NCI-H2107 (cell line): ENCODE measurements at places on chromosomes 13 and 19.

- DNase-seq = no peak
These were observed 14.4 kb upstream of the SLC25A42 start for GRCh38 chr19:19049406-19049805.

- DNase-seq = no peak
These were observed 46.9 kb upstream of the UQCRFS1 start for GRCh38 chr19:29259867-29260281.

GRCh38 chr13:33236021-33236420 is 49.5 kb downstream of the STARD13 start:
- no peak for DNase-seq

GRCh38 chr19:39704181-39705044 is at the start of gene LGALS14:
TSS of gene LGALS14 (plus strand) at chr19:39704481. CDS start at chr19:39704529, 48 bp downstream.
- DNase-seq = no peak

- peak; percentile 44 for DNase-seq
These were observed 256.1 kb downstream of the DACH1 start for GRCh38 chr13:71610876-71611275.
